ENCODE measurements at places on chromosomes 6 and 20.

GRCh38 chr20:56943946-56944945, 315.1 kb downstream of the TFAP2C start:
- no peak for DNase-seq

DNA sequence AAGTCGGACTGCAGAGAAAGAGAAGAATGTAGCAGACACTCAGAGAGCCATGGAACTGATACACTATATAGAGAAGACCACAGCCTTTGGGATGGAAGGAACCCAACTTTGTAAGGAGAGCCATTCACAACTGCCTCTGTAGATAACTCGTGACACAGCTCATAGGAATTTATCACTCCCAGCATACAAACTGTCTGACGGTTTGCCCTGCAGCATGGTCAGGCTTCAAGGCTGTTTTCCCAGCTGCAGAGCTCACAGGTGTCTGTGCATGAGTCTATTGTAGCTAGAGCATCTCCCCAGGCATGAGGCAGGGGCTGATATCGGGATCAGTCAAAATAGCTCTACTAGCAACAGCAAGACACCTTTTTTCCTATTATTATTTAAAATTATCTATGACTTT, 130.5 kb upstream of the DTNBP1 start:
- no peak for DNase-seq

GRCh38 chr6:131762984-131763383, 44.8 kb upstream of the ENPP1 start:
- DNase-seq: no peak

- DNase-seq: no peak
Measured at GRCh38 chr6:11341867-11342266, 109.4 kb upstream of the NEDD9 start.

DNA sequence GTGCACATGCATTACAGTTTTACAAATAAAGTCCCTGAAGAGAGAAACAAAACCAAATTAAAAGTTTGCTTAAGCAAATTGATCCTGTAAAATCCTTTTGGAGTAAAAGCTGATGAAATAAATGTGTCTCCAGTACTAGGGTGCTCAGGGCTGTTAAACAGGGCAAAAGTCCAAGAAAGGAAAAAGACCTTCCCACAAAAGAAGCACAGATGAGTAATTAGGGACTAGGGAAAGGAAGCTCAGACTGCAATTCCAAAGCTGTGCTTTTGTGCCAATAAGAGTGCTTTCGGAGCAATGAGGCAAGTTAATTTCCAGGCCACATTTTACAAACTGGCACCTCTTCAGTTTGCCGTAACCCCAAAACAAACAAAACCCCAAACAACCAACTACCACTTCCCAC, 10.4 kb upstream of the RNF182 start:
- no peak for DNase-seq

- DNase-seq: no peak
Measured at GRCh38 chr6:142568857-142569597, 267.2 kb downstream of the ADGRG6 start.

GRCh38 chr6:166729658-166730057, 102.6 kb upstream of the RPS6KA2 start:
- no peak for DNase-seq

GRCh38 chr20:63691711-63692435, 4.6 kb upstream of the TNFRSF6B start:
- no peak for DNase-seq

DNA sequence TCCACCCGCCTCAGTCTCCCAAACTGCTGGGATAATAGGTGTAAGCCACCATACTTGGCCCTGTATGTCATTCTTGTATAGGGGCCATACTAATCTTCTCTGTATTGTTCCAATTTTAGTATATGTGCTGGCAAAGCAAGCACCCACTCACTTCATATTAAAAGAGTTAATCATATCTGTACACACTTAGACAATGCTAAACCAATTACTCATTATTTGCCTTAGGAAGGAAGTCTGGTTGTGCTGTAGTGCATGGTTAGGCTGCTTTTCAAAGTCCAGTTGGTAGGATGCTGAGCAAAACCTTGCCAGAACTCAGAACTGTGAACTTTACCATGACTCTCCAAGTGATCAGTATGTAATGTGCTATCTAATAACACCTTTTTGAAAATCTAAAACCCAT, 88.6 kb downstream of the LIN28B start:
- no peak for DNase-seq

- DNase-seq: no peak
Measured at GRCh38 chr6:54681987-54682386, 164.6 kb upstream of the FAM83B start.

DNA sequence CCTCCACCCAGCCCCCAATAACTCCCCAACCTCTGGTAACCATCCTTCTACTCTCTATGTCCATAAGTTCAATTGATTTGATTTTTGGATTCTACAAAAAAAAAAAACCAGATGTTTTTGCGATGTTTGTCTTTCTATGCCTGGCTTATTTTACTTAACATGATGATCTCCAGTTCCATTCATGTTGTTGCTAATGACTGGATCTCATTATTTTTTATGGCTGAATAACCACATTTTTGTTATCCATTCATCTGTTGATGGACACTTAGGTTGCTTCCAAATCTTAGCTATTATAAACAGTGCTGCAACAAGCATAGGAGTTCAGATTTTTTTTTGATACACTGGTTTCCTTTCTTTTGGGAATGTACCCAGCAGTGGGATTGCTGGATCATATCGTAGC, 98.8 kb downstream of the LYRM2 start:
- DNase-seq: no peak

GRCh38 chr6:15690510-15690909, 27.7 kb upstream of the DTNBP1 start:
- no peak for DNase-seq

- DNase-seq: no peak
Measured at GRCh38 chr6:1702580-1703051, 92.9 kb downstream of the FOXC1 start.

- no peak for DNase-seq
Measured at GRCh38 chr6:24554474-24554873, 59.7 kb downstream of the ALDH5A1 start.

DNA sequence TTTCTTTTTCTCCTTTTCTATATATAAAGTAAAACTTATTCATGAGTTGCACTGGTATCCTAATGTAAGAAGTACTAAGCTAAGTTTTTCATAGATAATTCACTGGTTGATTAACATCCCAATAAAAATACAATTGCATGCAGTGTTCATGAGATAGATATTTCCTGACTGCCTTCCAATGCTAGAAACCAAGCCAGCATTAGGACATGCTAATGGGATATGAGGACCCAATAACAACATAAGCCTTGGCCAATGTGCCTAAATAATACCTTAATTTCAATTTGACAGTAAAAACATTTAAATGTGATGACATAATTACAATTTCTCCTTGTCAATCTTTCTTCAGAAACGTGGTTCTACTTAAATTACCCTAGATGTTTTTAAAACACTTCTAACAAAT, 152.7 kb downstream of the RNGTT start:
- no peak for DNase-seq

DNA sequence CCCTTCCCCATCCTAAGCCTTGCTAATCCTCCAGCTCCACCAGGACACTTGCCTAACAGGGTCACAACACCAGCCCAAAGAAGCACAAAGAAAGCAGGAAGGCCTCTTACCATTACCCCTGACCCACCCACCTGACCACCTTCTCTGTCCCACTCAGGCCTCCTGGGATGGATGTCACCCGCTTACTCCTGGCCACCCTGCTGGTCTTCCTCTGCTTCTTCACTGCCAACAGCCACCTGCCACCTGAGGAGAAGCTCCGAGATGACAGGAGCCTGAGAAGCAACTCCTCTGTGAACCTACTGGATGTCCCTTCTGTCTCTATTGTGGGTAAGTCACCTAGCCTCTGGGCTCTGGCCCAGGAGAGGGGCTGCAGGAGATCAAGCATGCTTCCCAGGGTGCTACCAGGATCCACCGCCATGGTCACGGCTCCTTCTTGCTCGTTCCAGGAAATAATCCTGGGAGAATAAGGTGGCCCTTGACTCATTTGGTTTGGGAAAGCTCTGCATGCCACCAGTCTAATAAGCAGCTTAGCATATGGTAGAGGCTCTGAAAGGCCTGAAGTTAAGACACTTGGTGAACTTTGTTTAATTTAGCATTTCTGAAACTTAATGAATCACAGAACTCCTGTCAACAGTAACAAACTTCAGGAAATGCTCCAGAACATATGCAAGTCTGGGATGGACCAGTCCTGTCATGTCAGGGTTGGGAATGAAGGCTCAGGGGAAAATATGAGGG, 19.2 kb downstream of the ASIP start:
- no peak for DNase-seq

- no peak for DNase-seq
Measured at GRCh38 chr6:42066156-42066675, 15.9 kb downstream of the TAF8 start.

- no peak for DNase-seq
Measured at GRCh38 chr6:8820313-8820712, 385.0 kb upstream of the SLC35B3 start.

DNA sequence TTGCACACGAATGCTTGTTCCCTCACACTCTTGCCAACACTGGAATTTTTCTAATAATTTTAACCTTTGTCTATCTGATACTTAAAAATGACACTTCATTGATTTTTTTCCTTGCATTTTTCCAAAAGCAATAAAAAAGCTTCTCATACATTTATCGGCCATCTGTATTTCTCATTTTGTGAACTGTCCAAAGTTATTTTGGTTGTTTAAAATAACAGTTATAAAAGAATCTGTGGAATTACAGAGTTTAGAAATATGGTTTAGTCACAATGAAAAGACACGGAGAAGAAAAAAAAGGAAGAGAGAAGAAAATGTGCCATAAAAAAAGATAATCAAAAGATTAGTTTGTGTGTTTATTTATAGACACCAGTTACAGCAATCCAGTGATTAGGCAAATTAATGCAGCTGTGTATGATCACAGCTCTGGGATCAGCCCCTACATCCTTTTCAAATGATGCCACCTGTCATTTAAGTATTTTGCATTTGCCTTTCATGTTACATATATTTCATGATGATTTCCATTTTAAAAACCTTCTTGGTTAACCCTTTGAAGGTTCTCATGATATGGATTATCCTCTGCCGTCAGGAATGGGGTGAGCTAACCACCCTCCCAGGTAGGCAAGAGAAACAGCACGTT, 171.7 kb downstream of the BACH2 start:
- no peak for DNase-seq

DNA sequence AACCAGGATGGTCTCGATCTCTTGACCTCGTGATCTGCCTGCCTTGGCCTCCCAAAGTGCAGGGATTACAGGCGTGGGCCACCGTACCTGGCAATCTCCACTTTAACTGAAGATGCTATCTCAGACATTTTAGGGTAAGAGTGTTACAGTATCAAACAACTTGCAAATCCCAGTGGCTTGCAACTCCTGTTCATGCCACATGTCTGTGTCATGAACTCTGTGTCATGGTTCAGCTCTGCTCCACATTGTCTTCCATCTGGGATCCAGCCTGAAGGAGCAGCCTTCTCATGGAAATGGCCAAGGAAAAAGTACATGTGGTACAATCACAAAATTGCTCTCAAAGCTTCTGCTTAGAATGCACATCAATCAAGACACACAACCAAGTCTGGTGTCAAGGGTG, 114.9 kb downstream of the MAP3K5 start:
- DNase-seq: no peak

DNA sequence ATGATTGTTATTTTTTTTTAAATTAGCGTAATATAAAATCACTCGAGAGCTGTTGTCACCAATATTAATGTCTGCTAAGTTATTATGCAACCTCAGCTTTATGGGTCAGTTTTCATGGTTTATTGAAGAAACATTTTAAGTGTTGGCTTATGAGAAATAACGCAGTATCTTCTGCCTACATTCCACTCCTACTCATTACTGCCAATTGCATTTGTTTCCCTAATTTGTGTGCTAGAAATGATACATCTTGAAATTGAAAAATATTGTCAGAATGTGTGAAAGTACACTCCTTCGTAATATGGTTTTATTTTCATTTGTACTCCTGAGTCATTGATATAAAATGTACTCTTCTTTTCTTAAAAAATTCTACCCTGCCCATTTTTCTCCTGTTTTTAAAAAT, 333.3 kb upstream of the HSF2 start:
- no peak for DNase-seq

DNA sequence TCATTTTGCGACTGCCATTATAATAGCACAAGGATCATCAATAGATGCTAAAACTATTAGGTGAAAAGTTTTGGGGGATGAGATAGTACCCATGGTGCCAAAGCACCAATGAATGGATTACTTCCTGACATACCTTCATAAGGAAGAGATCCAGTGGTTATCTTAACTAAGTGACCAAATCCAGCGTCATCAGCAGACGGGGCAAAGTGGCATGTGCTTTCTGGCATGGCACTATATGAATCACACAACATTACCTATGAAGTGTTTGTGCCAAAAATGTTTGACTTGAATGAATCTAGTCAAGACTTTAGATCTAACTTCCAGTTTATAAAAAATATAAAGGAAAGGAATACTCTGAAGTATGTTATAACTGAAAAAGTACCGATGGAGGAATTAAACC, 10.8 kb downstream of the TRIM26 start:
- no peak for DNase-seq

DNA sequence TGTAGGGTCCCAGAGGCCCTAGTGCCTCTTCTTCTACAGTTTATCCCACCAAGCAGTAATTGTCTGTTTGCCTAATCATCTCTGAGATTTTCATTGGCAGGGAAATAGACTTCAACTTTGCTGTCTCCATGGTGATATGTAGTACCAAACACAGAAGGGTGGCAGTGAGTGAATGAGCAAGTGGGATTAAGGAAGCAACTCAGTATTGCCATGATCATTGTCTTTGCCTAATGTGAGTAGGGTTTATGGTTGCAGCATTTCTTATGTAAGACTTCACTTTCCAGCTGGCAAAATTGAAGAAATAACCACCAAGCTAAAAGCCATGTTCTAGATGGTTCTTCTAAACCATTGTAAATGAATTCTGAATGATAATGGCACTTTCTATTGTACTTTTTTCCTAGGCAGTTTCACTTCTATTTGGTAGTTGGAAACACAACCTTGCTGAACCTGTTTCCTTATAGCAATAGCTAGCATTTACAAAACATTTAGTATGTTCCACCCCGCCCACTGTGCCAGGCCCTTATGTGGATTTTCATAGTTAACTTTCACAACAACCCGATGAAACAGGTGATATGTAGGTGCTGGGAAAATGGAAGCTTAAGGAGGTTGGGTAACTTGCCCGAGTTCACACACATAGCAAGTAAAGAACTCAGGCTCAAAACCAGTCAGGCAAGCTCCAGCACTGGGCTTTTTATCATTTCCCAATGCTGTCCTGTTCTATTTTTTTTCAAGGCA, 32.0 kb downstream of the ZC2HC1B start:
- no peak for DNase-seq

All from A673 (cell line).